ENCODE measurements at places on chromosomes 3 and 15.

DNA sequence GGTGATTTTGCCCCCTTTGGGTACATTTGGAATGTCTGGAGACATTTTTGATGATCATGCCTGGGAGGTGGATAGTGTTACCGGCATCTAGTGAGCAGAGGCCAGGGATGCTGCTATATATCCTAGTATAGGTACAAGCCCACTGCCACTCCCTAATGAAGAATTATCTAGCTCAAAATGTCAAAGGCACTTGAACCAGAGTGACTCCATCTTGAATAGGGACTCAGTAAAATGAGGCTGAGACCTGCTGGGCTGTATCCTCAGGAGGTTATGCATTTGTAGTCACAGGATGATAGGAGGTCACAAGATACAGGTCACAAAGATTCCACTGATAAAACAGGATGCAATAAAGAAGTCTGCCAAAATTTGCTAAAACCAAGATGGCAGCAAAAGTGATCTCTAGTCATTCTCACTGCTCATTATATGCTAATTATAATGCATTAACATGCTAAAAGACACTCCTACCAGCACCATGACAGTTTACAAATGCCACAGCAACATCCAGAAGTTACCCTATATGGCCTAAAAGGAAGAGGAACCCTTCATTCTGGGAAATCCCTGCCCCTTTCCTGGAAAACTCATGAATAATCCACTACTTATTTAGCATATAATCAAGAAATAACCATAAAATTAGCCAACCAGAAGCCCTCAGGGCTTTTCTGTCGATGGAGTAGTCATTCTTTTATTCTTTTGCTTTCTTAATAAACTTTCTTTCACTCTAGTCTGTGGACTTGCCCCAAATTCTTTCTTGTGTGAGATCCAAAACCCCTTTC lies 40.0 kb upstream of the FAM3D start:
- DNase-seq = no peak

GRCh38 chr15:35014241-35014640 lies 26.2 kb upstream of the ZNF770 start:
- no peak for DNase-seq

DNA sequence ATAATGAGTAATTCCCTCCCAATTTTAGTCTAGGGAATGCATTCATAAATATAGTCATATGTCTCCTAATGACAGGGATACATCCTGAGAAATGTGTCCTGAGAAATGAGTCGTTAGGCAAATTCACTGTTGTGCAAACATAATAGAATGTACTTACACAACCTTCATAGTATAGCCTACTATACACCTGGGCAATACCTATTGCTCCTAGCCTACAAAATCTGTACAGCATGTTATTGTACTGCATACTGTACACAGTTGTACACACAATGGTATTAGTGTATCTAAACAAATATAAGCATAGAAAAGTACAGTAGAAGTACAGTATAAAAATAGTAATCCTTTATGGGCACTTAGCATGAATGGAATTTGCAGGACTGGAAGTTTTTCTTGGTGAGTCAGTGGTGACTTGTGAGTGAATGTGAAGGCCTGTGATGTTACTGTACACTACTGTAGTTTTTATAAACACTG lies 6.6 kb downstream of the DTWD1 start:
- DNase-seq = no peak

DNA sequence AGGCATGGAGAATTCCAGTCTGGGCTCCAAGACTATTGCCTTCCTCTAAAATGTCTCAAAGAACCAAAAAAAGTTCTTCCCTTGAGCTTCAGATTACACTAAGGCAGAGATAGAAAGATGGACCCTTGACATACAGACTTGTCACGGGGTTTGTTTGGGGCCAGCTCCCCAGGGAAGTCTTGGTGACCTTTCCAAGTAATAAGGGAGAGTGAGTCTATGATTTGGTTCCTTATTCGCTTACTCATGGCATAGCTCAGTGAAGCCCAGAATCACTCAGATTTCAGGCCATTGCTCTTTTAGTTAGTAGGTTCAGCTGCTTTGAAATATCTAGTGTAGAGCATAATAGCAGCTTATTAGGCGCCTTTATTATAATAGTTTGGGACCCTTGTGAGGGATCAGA lies 90.3 kb downstream of the PLCL2 start:
- DNase-seq = no peak

DNA sequence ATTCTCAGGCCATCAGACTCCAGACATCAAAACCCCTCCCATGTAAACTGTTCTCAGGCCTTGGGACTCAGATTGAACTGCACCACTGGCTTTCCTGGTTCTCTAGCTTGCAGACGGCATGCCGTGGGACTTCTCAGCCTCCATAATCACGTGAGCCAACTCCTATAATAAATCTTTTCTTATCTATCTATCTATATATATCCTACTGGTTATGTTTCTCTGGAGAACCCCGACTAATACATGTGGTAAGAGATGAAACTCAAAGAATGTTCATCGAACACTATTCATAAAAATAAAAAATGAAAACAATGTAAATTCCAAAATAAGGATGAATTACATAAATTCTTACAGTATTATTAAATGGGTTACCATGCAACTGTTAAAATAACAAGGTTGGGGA lies 84.5 kb upstream of the NTRK3 start:
- DNase-seq = no peak

DNA sequence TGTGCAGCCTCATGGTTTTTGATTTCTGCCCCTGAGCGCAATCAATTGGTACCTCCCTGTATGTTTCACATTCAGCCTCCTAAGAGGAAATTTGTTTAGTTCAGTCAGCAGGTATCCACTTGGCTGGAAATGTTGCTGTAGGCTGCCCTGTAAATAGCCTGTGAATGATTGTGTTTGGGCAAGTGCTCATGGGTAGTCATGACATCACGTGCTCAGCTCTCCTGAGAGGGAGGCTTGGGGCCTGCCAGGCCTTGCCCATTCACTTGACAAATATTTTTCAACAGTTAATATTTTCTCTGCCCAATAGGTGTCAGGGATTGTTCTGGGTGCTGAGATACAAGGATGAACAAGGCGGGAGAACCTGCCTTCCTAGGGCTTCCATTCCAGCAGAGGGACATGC lies 13.3 kb downstream of the HRH1 start:
- DNase-seq = no peak

- DNase-seq = no peak
Observed at GRCh38 chr3:78495301-78495700, 1272.5 kb downstream of the ROBO1 start.

- DNase-seq = no peak
Observed at GRCh38 chr3:151722856-151723255, 10.9 kb upstream of the AADACL2 start.

DNA sequence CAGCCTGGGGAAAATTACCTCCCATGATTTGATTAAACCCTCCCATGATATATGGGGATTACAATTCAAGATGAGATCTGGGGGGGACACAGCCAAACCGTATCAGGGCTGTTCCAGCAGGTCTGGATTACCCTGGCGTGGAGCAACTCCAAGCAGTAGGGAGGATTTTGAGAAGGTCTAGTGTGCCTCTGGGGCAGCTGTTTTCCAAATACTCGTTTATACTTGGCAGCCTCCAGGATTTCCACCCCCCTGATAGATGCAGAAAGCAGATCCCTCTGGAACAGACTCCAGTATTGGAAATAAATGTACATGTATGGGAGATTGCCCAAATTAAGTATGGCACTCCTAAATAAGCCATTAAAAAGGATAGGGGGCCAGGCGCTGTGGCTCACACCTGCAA lies 7.7 kb upstream of the IRAK2 start:
- DNase-seq = no peak

DNA sequence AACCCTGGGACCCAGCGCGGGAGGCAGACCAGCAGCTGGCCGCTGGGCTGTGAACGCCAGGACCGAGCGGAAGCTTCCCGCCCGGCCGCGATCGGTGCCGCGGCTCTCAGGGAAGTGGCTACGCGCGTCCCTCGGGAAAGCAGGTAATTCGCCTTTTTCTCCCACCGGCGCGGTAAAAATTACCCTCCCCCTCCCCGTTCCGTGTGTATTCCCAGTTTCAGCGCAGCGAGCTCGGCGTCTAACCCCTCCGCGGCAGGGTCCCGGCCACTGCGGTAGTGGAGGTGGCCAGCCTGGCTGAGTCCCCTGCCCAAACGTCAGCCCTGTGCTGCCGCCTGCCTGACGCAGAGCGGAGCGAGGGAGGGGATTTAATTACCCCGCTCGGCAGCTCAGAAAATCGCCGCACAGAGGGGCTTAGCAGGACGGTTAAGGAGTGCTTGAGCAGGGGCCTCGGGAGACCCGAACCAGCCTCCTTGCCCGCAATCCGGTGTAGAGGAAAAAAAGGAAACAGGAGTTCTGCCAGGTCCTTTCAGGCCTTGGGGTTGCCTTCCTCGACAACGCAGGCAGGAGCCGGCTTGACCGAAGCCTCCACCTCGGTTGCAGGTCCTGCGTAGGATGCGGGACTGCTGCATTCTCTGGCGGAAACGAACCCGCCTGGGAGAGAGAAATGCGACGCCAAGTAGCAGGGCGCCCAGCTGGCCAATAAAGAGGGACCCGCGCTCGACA lies 2.9 kb downstream of the GATA2 start:
- DNase-seq = no peak

GRCh38 chr15:51089699-51090453 lies 4.8 kb downstream of the TNFAIP8L3 start:
- no peak for DNase-seq

- DNase-seq = no peak
Observed at GRCh38 chr3:73401059-73401458, 223.7 kb downstream of the PDZRN3 start.

DNA sequence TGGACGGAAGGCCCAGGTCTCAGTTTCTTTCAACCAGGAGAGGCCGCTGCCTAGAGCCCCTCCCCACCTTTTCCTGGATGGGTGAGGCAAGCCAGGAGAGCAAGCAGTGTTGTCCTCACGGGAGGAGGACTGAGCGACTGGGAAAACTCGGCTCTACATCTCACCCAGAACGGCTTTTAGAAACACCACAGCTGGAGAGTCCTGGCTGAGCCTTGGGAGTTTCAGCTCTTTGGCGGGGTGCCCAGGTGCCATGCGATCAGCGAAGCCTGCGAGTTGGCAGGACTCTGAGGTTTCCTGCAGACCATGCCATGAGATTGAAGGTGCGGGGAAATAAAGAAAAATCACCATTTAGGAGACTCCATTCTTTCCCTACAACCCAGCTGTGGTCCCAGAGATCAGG lies 26.0 kb downstream of the PPCDC start:
- DNase-seq = no peak

GRCh38 chr3:66602237-66602636 lies 101.4 kb upstream of the LRIG1 start:
- no peak for DNase-seq

GRCh38 chr3:196997311-196997710 lies 28.7 kb upstream of the PIGZ start:
- no peak for DNase-seq

GRCh38 chr3:127265581-127265981 lies 22.3 kb downstream of the PRR20G start:
- DNase-seq = no peak

- no peak for DNase-seq
Observed at GRCh38 chr3:51938780-51939425, 2.8 kb downstream of the RRP9 start.

DNA sequence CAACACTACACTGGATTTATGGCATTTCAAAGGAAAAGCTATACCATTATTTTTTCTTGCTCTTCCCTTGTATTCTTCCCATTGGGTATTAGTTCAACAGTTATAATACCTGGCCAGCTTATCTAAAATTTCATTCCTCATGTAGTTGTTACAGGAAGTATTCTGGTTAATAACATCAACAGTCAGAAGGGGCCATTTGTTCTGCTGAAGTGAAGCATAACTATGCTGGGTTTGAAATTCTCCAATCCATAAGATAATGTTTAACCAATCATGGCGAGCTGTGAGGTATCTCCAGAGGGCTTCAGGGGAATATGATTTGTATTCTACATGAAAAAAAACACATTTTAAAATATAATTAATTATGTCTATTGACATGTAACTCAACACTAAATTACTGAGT lies 43.4 kb downstream of the SPG11 start:
- DNase-seq = no peak

GRCh38 chr15:47296881-47297280 lies 420.4 kb upstream of the SEMA6D start:
- no peak for DNase-seq

- DNase-seq = no peak
Observed at GRCh38 chr3:123267821-123268220, 66.1 kb downstream of the SEC22A start.

GRCh38 chr3:157420606-157421130 lies 16.0 kb upstream of the PTX3 start:
- no peak for DNase-seq

DNA sequence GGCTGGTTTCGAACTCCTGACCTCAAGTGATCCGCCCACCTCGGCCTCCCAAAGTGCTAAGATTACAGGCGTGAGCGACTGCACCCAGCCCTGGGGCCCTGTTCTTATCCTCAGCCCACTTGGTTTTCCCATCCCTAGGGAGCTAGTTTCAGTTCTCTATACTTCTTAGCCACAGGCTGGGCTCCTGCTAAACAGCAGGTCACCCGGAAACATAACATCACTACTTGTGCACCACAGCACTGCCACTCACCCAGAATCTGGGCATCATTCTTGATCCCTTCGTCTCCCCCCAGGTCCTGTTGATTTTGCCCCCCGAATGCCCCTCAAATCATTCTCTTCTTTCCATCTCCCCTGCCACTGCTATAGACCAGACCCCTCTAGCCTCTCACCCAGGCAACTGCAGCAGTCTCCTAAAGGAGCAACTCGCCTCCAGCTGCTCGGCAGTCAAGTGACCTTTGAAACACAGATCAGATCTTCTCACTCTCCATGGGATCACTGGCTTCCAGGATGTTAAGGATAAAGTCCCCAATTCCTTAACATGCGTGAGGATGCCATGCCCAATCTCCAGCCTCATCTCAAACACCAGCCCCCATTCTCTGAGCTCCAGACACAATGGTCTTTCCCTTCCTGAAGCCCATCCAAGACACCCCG lies 5.6 kb upstream of the AP3S2 start:
- DNase-seq = no peak

- DNase-seq = no peak
Observed at GRCh38 chr3:53287131-53287629, 31.4 kb upstream of the TKT start.

DNA sequence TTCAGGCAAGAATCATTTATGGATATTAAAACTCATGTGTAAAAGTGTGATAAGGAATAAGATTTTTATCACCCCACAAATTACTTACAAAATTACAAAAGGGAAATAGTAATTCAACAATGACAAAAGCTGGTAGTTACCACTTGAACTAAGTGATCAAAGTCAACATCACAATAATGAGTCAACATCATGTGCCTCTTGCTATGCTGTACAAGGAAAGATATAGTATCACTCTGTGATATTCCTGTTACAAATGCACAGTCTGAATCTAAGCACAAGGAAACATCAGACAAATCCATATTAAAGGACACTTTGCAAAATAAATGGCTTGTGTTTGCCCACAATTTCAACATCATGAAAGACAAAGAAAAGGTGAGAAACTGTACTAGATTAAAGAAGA lies 90.5 kb upstream of the PLCL2 start:
- no peak for DNase-seq

DNA sequence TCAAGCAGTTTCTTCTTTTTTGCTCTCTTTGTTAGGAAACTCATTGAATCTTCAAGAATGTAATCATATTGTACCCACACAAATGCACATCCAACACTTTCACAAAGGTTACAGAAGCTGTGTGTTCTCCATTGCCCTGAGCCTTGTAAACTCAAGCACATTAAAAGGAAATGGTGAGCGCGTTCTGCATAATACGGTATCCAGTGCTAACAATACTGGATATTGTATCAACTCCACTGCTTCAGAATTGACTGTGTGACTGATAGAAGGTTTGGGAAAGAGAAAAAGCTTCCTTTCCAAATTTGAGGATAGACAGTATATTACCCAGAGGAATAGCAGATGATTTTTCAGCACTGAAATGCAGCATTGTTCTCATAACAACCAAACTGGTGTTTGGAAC lies 268.9 kb upstream of the RBMS3 start:
- DNase-seq = no peak
